Activated naive CD4-positive, alpha-beta T cell treated with anti-CD3 and anti-CD28 coated beads for 36 hours (primary cell): ENCODE measurements at places on chromosomes 4 and X. TPM values are rescaled to one million over a fixed set of nuclear protein-coding genes. Genes with fewer than 3 reads are reported as not detected.

- no peak for DNase-seq
Measured at GRCh38 chrX:32141841-32142240, 1069.5 kb downstream of the DMD start.

GRCh38 chr4:185682236-185682635, 129.8 kb downstream of the SORBS2 start:
- no peak for DNase-seq

DNA sequence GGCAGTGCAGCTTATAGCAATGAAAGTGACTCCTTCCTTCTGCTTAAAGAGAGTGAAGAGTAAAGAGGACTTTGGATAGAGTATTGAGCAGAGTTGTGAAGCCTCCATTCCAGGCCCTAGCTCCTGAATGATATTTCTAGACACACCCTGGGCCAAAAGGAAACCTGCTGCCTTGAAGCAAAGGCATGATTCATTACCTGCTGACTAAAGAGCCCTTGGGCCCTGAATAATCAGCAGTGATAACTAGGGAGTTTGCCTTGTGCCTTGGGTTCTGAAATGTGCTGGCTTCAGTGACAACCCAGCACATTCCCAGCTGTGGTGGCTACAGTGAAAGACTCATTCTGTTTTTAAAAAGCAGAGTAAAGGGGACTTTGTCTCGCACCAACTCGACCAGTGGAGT, 49.2 kb downstream of the STPG2 start:
- DNase-seq: no peak

DNA sequence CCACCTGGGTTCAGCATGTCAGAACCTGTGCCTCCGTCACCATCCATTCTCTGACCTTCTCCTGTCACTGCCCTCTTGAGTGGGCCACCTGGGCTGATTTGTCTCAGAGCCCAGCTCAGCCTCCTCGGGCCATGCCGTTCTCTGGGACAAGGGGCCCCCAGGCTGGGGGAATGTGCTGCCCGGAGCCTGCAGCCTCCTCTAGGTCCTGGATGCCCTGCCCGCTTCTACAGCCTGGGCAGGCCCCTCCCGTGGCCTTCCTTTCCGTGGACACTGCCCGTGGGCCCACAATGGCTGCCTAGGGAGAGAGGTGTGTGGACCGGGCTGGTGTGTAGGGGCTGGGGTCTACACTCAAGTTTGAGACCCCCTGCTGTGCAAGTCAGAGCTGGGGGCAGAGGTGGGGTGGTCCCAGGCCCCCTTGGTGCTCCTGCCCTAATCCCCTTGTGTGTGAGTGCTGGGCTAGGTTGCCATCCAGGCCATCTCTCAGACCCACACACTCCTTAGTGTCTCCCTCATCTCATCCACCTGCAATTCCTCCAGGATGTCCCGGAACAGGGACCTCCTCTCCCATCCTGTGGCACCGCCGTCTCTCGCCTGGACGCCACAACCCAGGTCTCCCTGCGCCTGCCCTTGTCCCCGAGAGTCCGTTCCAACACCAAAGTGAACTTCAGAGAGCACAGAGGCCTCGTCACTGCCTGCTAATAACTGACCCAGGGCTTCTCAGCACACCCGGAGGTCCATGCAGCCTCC, 12.4 kb downstream of the PSAPL1 start:
- DNase-seq: no peak

DNA sequence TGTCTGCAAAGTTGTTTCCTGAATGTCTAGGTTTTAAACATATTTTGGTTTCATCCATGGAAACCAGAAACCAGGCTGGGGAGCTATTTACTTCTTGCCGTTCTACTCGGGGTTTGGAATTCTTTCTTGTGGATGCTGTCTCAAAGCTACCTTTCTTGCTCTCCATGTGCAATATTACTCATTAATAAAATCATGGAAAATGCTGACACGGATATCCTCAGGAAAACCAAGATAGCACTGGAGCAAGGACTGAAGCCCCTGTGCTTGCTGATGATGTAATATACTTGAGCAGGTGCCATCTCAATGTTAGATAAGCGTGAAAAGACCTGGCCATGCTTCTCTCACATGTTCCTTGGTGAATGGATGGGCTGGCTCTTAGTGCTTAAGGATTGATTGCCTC, 41.5 kb upstream of the HPF1 start:
- DNase-seq: no peak

Gene PPEF1
- 0.60 TPM for total RNA-seq

Gene C1QTNF7
- not detected for total RNA-seq

Gene TASL
- 1.1 TPM for total RNA-seq
